Ureter (tissue), 1 donor: ENCODE measurements at places on chromosomes 4 and X. TPM values are rescaled to one million over a fixed set of nuclear protein-coding genes. Genes with fewer than 3 reads are reported as not detected.

CXCR3 gene
- 0.89 TPM for total RNA-seq

CENPVL2 gene
- not detected for total RNA-seq

DCAF16 gene
- 51.7 TPM for total RNA-seq

PPEF2 gene
- not detected for total RNA-seq

MAGIX gene
- total RNA-seq = 12.8 TPM

NCAPG gene
- total RNA-seq = 0.94 TPM

FOXR2 gene
- total RNA-seq = not detected

CDS1 gene
- total RNA-seq = 17.9 TPM

STARD8 gene
- total RNA-seq = 10.9 TPM

BRS3 gene
- total RNA-seq = 0.18 TPM

RAPGEF2 gene
- total RNA-seq = 56.4 TPM

FAM236B gene
- total RNA-seq = not detected

TEX13C gene
- total RNA-seq = not detected

CITED1 gene
- not detected for total RNA-seq

LGI2 gene
- total RNA-seq = 1.5 TPM

GAGE2A gene
- total RNA-seq = not detected

GAGE13 gene
- not detected for total RNA-seq

CASP3 gene
- total RNA-seq = 17.4 TPM

F11 gene
- total RNA-seq = not detected

STOX2 gene
- total RNA-seq = 38.1 TPM

GABRQ gene
- 0.26 TPM for total RNA-seq

SATL1 gene
- total RNA-seq = not detected

GLA gene
- total RNA-seq = 13.7 TPM

PABPC4L gene
- total RNA-seq = 2.0 TPM

AGTR2 gene
- total RNA-seq = not detected

SMIM43 gene
- total RNA-seq = not detected

CHST7 gene
- 7.8 TPM for total RNA-seq

ZNF157 gene
- total RNA-seq = 0.26 TPM

PCDH10 gene
- 12.1 TPM for total RNA-seq

TLR10 gene
- 0.10 TPM for total RNA-seq

FMR1 gene
- total RNA-seq = 59.8 TPM

RBM47 gene
- total RNA-seq = 110 TPM

GPR82 gene
- 0.26 TPM for total RNA-seq

FREM3 gene
- 0.39 TPM for total RNA-seq

MAGEA2B gene
- not detected for total RNA-seq

CSN1S1 gene
- not detected for total RNA-seq

DCHS2 gene
- total RNA-seq = 1.8 TPM

PLP2 gene
- total RNA-seq = 141 TPM

IBSP gene
- not detected for total RNA-seq

G3BP2 gene
- total RNA-seq = 123 TPM

RAB40A gene
- total RNA-seq = 2.8 TPM

CLIC2 gene
- 16.7 TPM for total RNA-seq

PTCHD1 gene
- total RNA-seq = 4.8 TPM

NOX1 gene
- 0.78 TPM for total RNA-seq

RNF212 gene
- 5.1 TPM for total RNA-seq

FMR1NB gene
- total RNA-seq = not detected

TECRL gene
- total RNA-seq = 0.16 TPM
